ENCODE measurements at places on chromosomes 3 and 15.

DNA sequence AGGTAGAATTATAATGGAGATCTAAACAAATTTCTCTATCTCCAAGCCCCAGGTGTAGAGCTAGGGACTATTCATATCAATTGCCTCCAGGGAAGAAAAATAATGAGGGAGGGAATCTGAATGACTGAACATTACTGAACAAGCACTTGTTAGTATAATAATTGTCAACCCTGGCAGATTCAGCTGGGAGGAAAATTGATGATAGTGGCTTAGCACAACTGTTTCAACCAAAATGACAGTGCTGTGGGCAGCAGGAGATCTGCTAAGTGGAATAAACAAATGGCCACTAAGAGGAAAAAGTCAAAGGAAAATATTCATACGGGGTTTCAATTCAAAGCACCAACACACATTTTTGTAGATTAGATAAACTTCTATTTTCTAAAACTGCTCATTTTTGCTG is 294.9 kb upstream of the ZNF385D start:
- no peak for DNase-seq

GRCh38 chr15:93166675-93167074 is 77.7 kb upstream of the RGMA start:
- no peak for DNase-seq

DNA sequence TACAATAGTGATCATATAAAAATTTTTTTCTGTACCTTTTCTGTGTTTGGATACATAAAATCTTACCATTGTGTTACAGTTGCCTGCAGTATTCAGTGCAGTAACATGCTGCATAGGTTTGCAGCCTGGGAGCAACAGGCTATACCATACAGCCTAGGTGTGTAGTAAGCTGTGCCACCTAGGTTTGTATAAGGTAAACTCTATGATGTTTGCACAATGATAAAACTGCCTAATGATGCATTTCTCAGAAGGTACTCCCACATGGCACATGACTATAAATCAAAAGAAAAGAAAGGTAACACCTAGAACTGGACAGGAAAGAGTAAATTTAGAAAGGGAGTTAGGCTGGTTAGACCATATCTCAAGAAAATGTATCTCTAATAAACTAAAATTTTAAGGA is 293.5 kb downstream of the ULK4 start:
- no peak for DNase-seq

- DNase-seq = no peak
These were observed 80.4 kb upstream of the TCF12 start for GRCh38 chr15:56838085-56838484.

GRCh38 chr3:72143966-72144717 is 359.2 kb upstream of the PROK2 start:
- DNase-seq = no peak
